ENCODE measurements at places on chromosomes 3 and 15. TPM values are rescaled to one million over a fixed set of nuclear protein-coding genes. Genes with fewer than 3 reads are reported as not detected.
A peak's percentile ranks its signal among the peaks of the same experiment; 100 is the strongest.

DNA sequence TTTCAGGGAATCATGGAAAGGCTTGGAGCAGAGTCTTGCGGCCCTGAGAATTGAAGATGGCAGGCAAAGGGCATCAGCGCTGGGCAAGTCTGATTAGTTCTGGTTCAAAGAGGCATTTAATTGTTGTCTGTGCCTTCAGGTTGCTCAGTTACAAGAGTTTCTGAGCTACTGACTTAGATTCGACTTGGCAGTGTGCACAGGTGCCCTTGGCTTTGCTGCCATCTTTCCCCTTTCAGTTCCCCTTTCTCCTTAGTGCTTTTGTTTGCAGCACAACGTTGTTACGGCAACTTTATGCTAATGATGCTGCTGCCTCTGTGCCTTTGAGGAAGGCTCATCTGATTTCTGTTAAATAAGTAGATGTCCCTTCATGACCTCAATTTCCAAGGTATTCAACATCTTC, 12.5 kb downstream of the P2RY14 start:
- DNase-seq = no peak

Gene TRIM42
- polyA plus RNA-seq = 0.05 TPM

Gene USP50
- not detected for polyA plus RNA-seq

GRCh38 chr15:71443538-71443937, 328.3 kb downstream of the THSD4 start:
- peak; percentile 26 for DNase-seq

Gene MAP1A
- polyA plus RNA-seq = 3.6 TPM

GRCh38 chr15:90866800-90867199, 1.6 kb upstream of the FURIN start:
- no peak for DNase-seq

Gene INO80
- 7.6 TPM for polyA plus RNA-seq

Gene TIMMDC1
- 133 TPM for polyA plus RNA-seq

- DNase-seq = no peak
These were observed 24.9 kb downstream of the ZMAT3 start for GRCh38 chr3:179046497-179047353.

Gene C3orf33
- polyA plus RNA-seq = 3.1 TPM

Gene HRG
- 0.02 TPM for polyA plus RNA-seq

DNA sequence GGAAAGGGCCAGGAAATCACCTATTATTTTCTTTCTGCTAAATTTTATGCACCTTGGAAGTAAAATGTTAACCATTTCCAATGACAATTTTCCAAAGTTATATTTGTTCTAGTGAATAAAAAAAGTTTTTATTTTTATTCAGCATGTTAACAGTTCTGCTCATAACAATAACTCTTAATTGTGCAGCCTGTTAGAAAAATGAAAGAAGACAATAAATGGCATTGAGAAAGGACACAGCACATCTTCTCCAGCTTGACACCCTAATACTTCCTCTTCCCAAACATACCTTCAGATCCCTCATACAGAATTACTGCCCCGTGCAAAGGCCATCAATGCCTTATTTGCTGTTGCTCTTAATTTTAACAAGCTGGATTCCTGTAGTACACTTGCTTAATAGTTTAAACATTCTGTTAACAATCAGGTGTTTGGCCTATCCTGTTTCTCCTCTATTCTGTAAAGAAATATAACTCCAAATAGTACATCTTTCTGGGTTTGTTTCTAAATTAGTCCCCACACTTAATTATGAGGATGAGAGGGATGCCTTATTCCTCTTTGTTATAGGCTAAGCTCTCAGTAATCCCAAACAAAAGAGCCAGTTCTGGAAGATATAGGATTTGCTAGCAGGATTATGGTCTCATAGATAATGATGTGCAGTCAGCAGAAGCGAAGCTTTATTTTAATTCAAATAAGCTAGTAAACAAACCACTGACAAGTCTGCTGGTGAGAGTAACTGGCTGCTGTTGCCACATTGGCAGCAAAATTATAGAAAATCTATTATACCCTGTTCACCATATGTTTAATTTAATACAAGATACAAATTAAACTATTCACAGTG, 19.2 kb upstream of the SOX2 start:
- no peak for DNase-seq

Gene ZBTB38
- polyA plus RNA-seq = 11.0 TPM

GRCh38 chr3:8755564-8756237, 13.7 kb downstream of the OXTR start:
- no peak for DNase-seq

Gene CIAO2A
- polyA plus RNA-seq = 115 TPM

Gene SNAPC5
- polyA plus RNA-seq = 39.9 TPM

Gene PLIN1
- 1.0 TPM for polyA plus RNA-seq

DNA sequence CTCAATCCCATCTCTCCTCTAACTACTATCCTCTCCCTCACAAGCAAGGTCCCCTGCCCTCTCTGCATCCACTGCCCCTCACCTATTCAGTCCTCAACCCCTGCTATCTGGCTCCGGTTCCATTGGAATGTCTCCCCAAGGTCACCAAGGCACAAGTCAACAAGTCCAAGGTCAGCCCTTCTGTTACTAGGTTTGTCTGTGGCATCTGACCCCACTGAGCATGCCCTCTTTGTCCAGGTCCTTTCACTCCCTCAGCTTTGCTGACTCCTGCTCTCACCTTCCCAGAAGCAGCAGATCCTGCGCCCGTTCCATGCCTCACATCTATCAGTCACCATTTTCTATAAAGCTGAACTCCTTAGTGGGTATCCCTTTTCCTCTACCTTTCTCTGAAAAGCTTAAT, 8.3 kb upstream of the SEMA7A start:
- no peak for DNase-seq

DNA sequence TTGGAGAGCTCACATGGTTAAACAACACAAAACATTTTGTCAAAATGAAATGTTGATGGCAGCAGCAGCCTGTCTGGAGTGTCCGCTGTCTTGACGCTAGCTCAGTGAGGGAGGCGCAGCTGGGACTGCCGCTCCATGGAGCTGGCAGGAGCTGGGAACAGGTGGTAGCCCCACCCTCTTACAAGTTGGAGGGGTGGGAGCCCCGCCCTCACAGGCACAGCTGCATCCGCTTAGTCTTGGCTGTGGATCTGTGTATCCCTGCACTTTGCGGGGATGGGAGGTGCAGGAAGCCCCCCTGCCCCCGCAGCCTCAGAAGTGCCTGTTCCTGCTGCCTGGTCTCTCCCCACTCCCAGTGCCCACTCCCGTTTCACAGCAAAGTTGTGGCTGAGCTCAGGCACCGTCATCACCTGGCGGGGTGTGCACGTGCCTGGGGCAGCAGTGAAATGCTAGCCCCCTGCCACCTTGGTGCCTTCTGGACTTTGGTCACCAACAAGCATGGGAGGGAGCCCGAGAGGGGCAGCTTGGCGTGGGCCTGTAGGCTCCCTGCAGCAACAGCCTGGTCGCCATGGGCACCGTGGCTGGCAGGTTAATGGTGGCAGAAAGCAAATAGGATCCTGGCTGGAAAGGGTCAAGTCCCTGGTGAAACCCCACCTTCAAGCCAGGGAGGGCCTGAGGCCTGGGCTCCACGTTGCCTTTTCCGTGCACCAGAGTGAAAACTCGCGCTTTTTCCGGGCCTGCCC, 53.8 kb upstream of the CADM2 start:
- no peak for DNase-seq

GRCh38 chr15:59885832-59886231, 118.3 kb upstream of the FOXB1 start:
- DNase-seq = no peak

- DNase-seq = no peak
These were observed 322.3 kb downstream of the PLCL2 start for GRCh38 chr3:17207019-17207418.

Gene FANCD2OS
- 0.18 TPM for polyA plus RNA-seq

Gene ISLR2
- polyA plus RNA-seq = 0.98 TPM

Gene SLITRK3
- polyA plus RNA-seq = under 0.01 TPM

- no peak for DNase-seq
These were observed 294.2 kb upstream of the TBL1XR1 start for GRCh38 chr3:177491296-177492032.

DNA sequence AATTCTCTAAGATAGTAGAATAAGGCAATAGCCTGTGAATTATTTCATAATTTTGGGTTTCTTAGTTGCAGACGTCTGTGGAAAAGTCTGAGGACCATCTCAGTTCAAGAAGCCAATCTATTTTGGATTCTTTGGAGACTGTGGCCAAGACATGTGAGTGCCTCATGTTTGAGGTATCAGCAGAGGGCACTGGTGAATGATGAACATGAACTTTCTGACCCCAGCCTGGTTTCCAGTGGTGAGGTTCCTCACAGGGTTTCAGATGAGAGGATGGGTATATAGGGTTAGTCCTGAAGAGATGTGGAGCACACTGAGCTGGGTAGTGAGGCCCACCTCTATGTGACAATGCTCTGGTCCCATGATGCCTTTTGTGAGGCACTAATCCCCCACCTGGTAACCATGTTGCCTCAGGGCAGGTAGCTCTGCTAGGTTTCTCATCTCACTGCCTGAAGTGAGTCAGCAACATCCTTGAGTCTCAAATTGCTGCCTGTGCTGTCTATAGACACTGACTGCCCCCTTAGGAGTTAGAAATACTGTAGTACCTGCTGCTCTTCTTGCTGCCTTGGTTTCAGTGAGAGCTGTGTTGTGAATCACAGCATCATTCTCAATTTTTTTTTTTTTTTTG, 32.3 kb downstream of the C3orf62 start:
- no peak for DNase-seq

DNA sequence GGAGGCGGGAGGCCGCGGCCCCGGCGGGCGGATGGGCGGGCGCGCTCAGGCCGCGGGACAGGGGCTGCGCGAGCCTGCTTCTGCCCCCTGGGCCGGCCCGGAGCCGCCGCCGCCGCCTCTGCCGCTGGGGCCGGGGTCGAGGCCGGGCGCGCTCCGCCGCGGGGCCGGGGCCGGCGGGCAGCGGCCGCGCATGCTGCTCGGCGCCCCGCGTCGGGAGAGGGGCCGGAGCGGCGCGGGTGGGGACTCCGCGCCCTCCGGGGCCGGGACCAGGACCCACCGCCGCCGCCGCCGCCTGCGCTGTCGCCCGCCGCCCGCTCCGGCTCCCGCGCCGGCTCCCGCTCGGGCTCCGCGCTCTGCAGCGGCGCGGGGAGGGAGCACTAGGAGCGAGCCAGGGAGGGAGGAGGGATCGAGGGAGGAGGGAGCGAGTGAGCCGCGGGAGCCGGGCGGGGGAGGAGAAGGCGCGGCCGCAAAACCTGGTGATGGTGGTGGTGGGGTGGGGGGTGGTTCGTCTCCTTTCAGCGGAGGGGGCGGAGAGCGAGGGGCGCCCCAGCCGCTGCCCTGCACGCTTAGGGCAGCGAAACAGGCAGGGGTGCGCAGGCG, at the start of gene LINGO1:
LINGO1 (minus strand) TSS at position 379 of the 600 bp plus-strand sequence. CDS start 597 bp downstream, outside the sequence.
- DNase-seq = no peak

- no peak for DNase-seq
These were observed 190.0 kb downstream of the EFHB start for GRCh38 chr3:19744047-19744446.

GRCh38 chr15:83546512-83546888, 99.4 kb downstream of the SH3GL3 start:
- DNase-seq = no peak

Gene NOX5
- polyA plus RNA-seq = 0.66 TPM

GRCh38 chr15:58103482-58103881, 34.7 kb upstream of the AQP9 start:
- DNase-seq = no peak

- no peak for DNase-seq
These were observed 119.6 kb downstream of the ASB7 start for GRCh38 chr15:100721758-100722550.

Gene FEZF2
- polyA plus RNA-seq = 18.4 TPM

DNA sequence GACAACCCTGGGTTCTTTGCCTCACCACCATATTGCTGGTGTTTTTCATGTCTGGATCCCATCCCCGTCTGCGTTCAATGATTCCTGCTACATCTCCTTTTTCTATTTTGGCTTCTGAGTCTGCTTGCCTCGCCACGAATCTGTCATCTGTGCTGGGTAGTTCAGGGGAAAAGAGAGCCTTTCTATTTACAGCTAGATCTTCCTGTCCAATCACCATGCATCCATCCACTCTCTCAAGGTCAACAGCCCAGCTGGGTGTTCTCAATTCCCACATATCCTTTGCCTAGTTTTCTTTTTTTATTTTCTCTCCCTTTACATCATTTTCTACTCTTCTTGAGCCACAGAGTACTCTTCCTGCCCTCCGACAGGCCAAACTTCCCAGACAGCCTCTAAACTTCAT, 104.8 kb upstream of the RAD18 start:
- DNase-seq = no peak

DNA sequence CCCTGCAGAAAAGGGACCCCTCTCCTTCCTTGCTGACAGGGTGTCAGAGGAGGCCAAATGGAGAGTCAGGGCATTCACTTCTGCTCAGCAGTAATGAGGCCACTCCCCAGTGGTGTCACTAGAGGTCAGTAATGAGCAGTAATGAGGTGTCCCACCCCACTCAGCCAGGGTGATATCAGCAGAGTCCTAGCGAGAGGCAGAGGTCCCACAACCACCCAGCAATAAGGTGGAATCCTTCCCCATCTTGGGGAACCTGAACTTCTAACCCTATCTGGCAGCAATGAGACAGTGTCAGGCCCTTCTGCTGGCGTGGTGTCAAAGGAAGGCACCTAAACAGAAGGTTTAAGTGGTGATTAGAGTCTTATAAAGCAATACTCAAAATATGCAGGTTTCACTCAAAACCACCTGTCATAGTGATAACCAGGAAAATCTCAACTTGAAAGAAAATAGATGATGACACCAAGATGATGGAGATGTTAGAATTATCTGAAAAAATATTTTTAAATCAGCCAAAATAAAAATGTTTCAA, 12.9 kb downstream of the OCA2 start:
- no peak for DNase-seq

DNA sequence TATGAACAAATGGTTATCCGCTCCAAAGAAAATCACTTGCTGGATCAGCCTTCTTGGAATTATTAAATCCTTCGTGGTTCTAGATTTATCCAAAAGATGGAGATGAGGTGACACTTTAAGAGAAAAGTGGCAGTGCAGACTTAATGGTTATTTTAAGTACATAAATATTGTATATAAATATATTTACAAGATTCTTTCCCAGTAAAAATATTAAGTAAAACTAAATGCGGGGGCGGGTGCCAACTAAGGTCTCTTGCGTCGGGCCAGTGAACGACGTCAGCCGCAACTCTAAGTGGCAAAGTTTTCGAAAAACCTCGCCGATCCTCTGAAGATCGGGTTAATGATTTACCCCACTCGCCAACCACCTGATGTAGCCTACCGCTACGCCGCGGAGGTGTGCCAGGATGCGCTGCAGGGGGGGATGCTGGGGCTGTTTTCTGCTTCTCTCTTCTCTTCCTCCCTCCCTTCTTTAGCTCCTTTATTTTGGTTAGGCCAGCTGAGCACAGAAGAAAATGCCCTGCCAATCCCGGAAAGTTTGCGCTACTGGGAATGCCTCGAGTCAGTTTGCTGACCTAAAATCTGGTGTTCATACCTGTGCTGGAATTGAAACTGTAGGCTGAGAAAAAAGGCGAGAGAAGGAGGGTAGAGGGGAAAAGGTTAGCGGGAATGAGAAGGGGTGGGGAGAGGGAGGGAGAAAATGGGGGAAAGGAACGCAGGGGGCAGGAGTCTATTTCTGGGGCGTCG, 7.6 kb upstream of the FOXB1 start:
- no peak for DNase-seq

Gene DNAJC17
- polyA plus RNA-seq = 62.9 TPM

Gene ZNF445
- 5.0 TPM for polyA plus RNA-seq

DNA sequence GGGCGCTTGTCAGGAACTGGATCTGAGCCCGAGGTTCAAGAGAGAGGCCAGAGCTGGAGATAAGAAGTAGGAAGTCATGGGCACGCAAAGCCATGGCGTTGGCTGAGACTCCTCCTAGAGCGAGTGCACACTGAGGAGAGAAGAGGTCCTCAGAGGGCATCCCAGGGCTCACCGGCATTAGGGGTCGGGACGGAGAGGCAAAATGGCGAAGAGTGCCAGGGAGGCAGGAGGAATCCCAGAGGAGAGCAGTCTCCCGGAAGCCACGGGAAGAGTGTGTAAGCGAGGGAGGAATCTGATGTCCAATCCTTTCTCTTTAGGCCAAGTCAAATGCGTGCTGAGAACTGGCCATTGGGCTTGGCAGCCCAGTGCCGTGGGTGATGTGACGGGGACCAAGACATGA, 24.0 kb downstream of the EFCC1 start:
- DNase-seq = no peak

All from thymus (tissue), 14 donors.